ENCODE measurements at places on chromosomes 11 and 22.
A peak's percentile ranks its signal among the peaks of the same experiment; 100 is the strongest.

- no peak for DNase-seq
These were observed 29.4 kb downstream of the SCN3B start for GRCh38 chr11:123624974-123625373.

- DNase-seq, result no peak
These were observed 24.4 kb upstream of the SNX19 start for GRCh38 chr11:130940706-130941105.

DNA sequence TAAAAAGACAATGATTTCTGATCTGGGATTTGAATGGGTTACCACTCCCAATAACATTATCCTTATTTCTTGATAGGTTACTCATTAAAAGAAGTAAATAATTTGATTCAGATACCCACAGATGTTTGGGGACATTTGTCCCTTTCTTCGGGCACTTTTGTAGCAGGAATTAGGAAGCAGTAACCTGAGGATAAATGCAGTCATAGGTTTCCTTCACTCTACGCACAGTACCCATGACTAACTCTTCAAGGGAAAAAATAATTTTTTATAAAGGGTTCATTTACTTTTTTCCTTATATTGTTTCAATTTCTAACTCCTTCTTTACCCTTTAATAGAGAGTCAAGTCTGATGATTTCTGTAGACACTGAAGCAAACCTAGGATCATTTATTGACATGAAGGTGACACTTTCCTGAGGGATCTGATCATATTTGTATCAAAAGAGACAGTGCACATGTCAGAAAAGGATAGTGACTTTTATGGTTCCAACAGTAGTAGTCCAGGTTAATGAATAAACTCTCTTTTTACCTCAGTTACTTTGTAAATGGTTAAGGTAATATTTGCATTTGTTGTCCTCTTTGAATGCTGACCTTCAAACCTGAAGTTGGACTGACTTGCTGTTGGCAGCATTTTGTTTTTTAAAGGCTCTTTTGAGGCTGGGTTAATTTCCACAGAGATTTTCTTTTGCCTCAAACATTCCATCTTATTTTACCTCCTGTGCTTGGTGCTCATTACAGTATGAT lies 1072.0 kb downstream of the LRRC4C start:
- DNase-seq, result no peak

DNA sequence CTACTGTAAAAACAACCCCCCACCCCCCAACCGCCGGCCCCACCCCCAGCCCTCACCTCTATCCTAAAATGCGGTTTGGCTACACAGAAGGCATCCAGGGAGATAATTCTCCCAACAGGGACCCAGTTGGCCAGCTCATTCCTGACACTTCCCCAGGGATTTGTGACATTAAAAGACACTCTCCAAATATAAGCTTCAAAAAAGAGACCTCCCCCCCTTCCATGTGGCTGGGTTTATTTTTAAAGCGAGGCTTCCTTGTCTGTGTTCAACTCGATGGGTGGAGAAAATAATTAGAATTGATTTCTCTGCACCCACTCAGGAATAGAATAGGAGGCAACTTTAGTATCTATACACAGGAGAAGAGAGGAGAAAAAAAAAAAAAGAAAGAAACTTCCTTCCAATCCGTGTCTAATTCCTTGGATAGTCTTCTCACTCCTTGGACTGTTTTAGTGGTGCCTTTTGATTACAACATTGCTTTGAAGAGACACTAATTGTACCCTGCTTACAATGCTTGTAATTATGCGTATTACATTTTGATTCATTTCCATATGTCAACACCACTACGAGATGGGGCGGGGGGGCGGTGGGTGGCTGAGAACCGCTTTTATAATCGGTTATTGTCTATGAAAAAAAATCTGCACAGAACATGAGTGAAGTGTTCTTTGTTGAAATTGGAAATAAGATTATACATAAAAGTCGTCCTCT lies 500.4 kb downstream of the MIAT start:
- DNase-seq, result no peak

DNA sequence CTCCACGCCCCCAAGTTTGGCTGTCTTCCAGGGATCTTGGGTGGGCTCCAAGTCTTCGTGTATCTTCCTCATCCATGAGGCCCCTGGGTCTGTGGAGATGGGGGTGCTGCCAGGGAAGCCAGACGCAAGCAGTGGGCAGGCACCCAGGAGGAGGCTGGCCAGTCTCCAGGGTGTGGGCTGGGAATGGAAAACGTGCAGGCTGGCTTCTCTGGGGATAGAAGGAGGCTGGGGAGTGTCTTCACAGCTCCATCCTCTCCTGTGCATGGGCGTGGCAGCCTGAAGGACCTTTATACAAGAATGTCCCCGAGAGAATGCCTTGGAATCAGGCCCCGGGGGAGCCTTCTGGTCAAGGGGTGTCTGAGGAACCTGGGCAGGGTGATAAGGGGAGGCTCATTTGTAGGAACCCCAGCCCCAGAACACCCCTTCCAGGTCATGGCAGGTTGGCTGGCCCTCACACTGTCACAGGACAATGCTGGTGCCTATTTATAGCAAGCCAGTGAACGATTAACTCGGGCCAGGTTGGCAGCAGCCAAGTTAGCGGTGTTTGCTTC lies 14.0 kb downstream of the SGSM1 start:
- DNase-seq, result no peak

DNA sequence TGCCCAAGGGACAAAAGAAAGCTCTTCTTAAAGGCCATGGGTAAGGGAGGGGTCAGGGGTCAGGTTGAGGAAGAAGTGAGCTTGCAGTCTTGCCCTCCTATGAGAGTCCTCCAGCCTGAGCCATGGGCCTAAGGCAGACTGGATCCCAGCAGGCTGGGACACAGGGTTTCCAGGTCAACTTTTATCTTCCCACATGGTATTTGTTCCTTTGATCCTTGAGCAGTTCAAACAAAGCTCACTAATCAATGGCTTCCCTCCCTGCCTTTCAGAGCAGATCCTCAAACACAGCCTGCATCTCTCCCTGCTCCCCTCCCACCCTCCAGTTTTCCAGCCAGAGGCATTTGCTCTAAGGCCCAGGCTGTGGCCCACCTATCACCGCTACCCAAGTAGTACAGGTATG lies 589.3 kb downstream of the INSC start:
- no peak for DNase-seq

DNA sequence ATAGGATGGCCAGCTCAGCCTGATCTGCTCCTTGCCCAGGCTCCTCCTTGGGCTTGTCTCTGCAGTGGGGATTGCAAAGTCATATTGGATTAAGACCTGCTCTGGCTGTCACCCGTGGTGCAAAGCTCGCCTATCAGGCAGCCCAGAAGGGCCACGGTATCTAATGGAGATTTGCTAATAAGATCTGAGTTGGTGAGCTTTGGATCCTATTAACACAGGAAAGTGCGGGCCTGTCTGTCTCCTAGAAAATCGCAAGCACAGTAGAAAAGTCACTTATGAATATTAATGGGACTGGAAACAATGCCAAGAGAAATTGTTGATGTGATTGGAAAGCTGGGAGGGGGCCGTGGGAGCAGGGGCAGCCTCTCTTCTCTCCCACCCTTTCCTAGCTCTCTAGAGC lies 72.8 kb downstream of the CHST1 start:
- no peak for DNase-seq

GRCh38 chr11:45285250-45285828 lies 802 bp downstream of the SYT13 start:
- no peak for DNase-seq

- DNase-seq, result no peak
These were observed 33.0 kb downstream of the PTPRJ start for GRCh38 chr11:48013269-48013901.

DNA sequence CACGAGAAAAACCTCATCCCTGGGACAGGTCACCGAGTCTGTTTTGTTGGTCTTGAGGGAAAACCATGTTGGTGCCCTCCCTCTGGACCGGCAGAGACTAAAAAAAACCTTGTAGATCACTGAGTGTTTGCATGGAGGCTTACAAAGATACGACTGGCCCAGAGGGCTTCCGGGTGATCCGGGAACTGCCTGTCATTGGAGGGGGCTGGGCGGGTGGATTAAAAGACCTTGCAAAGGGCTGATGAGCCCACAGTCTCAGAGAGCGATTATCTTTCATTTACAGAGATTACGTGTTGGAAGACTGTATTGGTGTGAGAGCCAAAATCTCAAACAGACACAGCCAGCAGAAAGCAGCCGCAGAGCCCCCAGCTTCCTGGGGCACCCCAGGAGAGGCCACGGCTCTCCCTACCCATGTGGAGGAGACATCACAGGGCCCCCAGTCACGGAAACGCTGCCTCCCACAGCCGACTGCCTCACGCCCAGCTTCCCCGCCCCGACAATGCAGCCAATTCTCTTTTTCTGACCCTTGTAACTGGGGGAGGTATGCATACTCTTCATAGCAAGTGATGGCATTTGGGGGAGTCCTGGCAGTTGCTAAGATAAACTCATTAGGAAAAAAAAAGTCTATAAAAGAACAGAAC lies 426.4 kb downstream of the CTTN start:
- DNase-seq, result no peak

DNA sequence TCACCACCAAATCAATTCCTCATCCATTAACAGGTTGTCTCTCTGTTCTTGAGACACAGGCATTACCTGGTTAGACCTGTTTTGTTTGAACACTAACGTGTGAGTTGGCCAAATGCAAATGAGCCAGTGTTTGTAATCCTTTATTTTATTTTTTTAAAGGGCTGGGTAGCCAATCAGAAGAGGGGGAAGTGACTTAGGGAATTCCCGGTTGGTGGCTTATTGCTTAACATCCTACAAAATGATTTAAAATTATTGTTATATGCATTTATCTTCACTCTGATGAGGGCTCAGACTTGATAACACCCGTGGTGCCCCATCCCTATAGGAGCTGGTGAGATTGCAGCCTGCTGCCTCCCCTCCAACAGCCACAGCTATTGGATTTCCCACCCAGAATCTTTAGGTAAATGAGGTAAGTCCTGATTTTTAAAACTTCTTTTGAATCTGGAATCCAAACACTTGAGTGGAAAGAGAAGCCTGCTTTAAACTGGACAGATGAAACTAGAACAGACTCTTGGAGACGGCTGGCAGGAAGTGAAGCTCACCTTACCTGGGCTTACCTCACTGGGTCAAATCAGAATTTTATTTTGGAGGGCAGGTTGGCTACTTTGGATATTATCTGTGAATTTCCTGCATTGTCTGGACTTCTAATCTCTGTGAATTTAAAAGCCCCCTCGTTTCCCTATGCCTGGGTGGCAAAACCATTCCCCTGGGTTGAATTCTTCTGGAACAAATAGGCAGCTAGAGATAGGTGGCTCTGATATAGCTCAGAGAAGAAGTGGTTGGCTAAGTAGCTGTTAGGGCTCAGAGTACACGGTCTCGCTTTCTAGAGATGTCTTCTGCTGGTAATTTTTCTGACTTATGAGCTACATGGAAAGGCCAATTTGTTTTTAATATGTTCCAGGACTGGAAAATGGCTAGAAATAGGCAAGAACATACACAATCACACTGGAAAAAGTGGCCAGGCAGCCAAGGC lies at the start of gene EHF:
TSS of gene EHF (plus strand) at position 274 of the 973 bp plus-strand sequence. CDS start 21,538 bp downstream, outside the sequence.
- DNase-seq, result no peak

DNA sequence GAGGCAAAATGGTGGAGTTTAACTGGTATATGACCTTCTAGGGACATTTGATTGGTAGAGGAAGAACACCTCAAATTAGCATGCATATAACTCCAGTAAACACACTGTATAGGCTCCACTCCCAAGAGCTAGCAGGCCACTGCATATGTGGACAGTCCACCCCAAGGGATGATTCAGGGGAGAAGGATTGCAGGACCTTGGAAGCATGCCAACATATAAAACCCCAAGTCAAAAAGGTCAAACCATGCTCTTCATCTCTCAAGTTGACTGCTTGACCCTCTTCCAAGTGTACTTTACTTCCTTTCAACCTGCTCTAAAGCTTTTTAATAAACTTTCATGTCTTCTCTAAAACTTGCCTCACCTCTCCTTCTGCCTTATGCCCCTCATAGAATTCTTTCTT lies 459.9 kb upstream of the CCDC179 start:
- DNase-seq, result no peak

- no peak for DNase-seq
These were observed 31.9 kb downstream of the RASSF10 start for GRCh38 chr11:13040969-13041561.

GRCh38 chr11:123885570-123885969 lies at the start of gene TMEM225:
Gene TMEM225 (minus strand): TSS chr11:123885670. CDS start chr11:123885425, 245 bp downstream.
- DNase-seq, result no peak

DNA sequence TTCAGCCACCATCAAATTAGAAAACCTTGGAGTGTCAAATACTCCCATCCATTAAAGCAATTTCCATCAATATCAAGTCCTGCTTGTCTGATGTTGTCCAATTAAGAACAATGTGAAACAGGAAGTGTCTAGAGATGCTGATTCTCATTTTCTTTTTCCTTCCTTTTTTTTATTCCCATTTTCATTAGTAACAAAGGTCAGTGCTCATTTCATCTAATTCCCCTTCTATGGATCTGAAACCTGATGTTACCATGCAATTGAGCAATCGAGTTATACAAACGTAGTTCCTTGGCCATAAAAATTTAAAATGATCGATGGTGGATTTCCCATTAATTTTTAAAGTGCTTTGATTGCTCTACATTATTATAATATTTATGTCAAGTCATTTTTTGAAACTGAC lies 330.6 kb upstream of the ZC3H12C start:
- DNase-seq, result no peak

DNA sequence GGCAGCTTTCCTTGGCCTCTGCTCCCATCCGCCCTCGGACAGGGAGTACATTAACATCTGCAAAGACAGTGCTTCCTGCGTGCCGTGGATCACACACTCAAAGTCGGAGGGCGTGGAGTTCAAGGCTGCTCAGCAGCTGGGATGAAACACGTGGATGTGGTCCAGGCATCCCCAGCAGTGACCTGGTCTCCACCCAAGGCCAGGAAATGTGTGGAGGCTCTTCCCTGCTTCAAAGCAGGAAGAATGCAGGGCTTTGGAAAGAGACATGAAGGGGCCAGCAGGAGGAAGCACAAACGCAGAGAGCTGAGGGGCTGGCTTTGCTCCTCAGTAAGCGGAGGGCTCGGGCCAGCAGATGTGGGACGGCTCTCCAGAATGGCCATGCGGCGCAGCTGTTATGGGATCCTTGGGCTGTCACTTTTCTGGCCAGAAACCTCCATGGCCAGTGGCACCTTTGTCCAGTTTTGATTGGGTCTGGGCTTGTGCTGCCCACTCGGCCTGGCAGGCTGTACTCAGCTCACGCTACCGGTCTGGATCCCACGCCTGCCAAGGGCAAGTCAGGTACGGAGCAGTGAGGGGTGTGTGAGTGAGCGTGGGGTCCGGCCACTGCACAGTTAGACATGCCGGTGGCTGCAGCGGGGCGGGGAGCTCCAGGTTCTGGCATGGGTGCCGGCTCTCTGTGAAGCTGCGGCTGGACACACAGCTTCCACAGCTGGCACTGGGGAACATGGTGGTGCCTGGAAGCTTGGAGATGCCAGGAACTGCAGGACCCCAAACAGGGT lies 438.0 kb downstream of the TBC1D22A start:
- peak; percentile 10 for DNase-seq

- DNase-seq, result no peak
These were observed 2.5 kb downstream of the PTGDR2 start for GRCh38 chr11:60852982-60853950.

DNA sequence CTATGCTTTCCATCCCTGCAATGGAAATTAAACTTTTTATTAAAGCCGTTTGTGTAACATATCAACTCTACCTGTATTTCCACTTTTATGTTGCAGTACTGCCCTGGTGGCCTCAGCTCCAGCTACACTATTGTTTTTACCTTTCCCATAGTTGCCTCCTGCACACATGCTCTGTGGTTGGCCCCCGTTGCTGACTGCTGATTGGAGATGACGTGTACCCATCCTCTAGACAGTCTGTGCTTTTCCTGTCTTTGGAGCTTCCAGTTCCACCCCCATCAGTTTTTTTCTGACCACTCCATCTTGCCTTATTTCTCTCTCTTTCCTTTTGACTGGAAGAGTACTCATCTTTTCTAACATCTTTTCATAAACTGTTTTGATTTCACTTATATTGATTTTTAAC lies 123.8 kb downstream of the TEAD1 start:
- DNase-seq, result no peak

- DNase-seq, result no peak
These were observed 9.4 kb upstream of the SF1 start for GRCh38 chr11:64787526-64788320.
